ENCODE measurements at places on chromosomes 1 and 21.

DNA sequence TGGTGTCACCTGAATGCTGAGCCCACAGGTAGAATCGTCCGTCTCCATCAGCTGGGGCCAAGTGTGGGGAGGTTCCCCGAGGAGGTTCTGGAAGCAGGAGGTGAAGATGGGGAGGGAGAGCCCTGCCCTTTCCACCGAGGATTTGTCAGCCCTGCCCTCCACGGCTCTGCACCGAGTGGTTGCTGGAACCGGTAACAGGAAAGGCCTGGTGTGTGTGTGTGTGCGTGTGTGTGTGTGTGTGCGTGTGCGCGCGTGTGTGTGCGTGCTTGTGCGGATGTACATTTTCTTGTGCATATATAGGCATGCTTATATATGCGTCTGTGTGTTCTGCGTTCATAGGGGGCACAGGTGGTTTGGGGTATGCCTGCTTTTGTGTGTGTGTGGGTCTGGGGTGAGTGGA, 3.5 kb downstream of the NBL1 start:
- no peak for DNase-seq

DNA sequence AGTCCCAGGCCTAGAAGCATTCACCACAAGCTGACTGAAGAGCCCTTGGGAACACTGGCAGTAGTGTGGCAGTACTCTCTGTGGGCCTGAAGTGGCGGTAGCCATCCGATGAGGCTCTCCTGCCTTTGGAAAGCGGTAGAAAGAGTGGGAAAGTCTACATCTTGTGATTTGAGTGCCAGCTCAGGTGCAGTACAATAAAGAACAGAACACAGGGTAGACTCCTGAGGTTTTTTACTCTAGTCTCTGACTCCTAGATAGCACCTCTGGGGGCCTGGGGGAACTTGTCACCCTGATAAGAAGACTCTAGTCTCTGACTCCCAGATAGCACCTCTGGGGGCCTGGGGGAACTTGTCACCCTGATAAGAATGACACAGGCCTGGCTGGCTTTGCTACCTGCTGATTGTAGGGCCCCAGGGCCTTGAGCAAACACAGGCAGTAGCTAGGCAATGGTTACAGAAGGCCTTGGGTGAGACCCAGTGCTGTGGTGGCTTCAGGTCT, 18.0 kb upstream of the IL20 start:
- no peak for DNase-seq

GRCh38 chr1:208219098-208219658, 25.0 kb downstream of the PLXNA2 start:
- DNase-seq, result no peak

DNA sequence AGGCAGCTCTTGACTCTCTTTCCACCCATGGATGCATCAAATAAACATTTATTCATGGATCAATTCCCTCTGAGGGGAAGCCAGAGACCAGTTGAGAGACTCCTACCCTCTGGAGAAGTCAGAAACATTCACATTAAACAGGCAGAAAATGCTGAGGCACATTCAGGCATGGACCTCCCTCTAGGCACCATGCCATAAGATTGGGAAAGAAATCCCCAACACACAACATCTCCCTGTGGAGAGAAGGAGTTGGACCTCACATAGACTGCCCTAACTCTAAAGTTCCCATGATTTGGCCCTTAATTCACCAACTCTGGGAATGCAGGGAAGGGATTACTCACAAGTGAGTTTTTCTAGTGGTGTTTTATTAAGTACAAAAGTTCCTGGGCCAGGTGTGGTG, 415.3 kb upstream of the C1orf87 start:
- no peak for DNase-seq

DNA sequence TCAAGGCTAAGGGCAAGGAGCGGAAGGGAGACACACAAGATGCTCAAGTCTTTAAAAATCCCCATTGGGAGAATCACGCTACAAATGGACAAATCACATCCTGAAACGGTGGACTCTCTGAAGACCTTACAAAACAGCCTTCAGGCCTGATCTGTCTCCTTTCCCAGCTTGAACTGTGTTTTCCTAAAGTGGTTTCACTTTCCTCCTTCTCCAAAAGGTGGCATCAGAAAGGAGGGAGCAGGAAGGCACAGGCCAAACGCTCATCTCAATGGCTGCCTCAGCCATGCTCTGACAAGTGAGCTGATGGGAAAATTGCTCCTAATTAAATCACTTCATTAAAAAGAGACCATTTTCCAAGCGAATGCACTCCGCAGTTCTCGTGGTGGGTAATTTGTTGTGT, 47.7 kb downstream of the UTP25 start:
- no peak for DNase-seq

GRCh38 chr1:38656726-38657125, 202.8 kb downstream of the RRAGC start:
- no peak for DNase-seq

DNA sequence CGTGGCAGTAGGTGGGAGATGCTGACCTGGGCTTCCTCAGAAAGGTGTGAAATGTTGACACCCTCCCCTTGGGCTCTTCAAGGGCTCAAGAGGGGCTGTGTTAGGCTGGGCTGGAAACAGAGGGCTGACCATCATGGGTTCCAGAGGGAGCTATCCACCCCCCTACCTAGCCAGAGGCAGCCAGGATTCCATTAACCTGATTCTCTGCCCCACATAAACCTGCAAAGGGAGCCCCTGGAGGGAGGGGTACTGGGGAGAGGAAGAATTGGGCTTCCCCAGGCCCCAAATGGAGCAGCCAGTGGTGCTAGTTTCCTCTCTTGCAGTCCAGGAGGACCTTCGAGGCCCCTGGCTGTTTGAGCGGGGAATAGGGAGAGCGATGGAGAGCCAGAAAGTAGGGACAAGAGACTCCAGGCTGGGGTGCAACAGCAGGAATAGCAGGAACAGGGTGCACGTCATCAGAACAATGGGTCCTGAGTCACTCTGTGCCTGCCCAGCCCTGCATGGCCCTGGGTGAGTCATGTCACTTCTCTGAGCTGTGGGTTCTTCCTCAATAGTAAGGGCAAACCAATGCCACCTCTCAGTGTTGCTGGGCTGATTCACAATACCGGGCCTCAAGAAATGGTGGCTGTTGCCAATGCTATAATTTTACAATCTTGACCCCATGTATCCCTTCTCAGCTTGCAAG, 121.2 kb downstream of the EPHB2 start:
- peak; percentile 79 for DNase-seq

DNA sequence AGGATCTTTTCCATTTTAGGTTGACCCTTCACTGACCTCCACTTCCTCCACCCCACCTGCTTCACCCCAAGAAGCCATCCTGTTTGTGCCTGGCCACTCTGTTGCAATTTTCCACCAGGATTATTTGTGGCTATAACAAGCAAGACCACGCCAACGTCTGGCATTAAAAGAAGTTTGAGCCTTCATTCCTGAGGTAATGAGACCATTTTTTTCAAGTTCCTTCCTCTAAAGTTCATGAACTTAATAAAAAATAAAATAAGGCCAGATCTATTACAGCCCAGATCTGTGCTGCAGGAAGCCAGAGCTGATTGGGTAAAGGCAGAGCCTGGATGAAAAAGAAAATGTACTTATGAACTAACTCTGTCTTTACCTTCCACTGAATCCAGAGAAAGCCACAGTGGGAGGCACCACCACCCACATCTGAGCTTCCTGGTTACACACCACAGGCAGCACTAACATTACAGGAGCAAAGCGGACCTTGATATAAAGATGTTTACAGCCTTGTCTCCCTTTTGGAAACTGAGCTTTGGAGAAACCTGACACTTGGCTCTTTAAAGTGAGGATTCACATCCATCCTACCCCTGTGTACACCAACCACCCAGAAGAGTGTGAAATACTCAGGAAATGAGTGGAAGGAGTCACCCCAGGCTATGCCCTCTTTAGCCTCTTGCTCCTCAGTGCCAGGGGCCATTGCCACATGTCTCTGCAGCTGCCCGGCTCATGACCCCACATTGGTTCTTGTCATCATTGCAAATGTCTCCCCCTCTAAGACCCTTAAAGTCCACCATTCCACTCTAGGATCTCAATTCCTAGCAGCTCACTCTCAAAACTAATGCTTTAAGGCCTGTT, 293.6 kb downstream of the PLPP3 start:
- peak; percentile 55 for DNase-seq

GRCh38 chr1:94925004-94925403, 1.9 kb downstream of the CNN3 start:
- no peak for DNase-seq

GRCh38 chr1:33099290-33100118, 18.6 kb downstream of the AZIN2 start:
- peak; percentile 100 for DNase-seq

DNA sequence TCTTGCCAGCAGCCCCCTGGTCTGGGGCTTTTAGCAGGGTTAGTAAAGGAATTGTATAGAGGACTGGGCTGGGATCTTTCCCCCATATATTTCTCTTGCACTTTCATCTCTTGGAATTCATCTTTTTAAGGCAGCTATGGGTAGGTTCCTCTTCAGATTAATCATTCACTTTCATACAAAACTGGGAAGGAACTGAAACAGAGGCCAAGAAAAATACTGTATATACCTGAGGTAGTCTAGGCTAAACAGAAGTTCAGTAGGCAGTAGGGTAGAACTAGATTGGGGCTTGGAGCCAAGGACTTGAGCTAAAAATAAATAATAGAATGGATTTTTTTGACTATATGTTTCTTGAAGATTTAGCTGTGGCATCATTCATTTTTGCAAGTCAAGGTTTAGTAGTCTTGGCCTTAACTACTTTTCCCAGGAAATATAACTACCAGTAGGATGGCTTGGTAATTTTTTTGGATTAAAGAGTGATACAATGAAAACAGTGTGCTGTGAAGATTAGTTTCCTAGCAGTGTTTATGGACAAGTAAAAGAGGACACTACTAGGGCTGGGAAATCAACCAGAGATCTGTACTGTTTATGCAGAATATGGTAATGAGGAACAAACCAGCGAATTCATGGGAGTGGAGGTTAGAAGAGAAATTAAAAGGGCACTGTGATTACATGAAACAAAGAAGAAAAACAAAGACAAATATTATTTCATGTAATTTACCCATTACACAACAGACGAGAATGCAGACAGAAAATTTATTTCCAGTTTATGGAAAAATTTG, 50.9 kb upstream of the PTGS2 start:
- peak; percentile 35 for DNase-seq

- DNase-seq, result no peak
Observed at GRCh38 chr1:155379631-155380090, 59.0 kb downstream of the RUSC1 start.

DNA sequence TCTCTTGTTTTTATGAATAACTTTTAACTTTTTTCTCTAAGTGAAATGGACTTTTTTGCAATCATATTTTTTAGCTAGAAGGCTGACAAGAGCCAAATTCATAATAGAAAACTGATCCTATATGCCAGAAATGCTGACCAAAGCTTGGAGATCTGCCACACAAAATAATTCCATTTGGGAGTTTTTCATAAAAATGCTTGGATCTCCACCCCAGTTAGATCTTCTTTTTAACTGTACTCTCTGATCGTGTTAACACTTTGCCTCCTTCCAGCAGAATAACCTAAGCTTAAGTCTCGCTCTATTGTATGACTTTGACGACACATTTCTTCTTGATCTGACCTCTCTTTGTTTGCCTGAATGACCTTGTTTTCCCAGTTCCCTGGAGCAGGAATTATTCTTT, 16.8 kb downstream of the FLG2 start:
- no peak for DNase-seq

- DNase-seq, result peak; percentile 71
Observed at GRCh38 chr1:185608177-185608576, 126.0 kb upstream of the HMCN1 start.

DNA sequence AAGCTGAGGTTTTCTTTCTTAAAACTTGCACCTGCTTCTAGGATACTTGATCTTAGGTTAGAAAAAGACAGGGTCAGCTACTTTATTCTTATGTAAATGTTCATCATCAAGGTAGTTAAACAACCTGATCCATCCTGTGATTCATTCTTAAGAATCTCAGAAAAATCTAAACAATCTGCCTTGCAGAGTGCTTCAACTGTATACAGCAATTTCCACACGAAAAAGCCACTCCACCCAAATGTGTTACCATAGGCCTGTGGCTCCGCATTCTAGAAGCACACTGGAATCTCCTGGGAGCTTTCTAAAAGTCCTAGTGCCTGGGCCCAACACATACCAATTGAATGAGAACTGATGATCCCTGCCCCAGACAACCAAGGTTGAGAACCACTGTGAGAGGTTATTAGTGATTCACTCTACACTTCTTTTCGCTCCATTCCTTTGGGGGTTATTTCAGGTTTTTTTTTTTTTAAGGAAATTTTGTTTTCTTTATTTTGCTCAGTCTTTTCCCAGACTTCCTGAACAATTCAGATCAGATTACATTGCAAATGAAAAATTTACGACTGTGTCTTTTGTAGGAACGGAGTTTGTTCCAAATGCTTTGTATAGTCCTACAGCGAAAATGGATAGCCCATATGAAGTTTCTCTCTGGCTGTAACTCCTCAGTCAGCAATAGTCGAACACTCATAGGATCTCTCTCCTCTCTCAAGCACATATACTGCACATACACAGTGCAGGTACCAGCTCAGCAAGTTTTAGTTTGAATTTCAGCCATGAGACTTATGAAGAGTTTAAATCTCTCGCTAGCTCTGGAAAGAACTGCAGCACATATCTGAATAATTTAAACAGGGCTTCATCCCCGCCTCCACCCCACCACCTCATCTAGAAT, 16.1 kb downstream of the SMYD2 start:
- DNase-seq, result no peak

- no peak for DNase-seq
Observed at GRCh38 chr1:169060043-169060722, 46.3 kb upstream of the ATP1B1 start.

- no peak for DNase-seq
Observed at GRCh38 chr1:233655301-233655740, 41.4 kb downstream of the KCNK1 start.

- peak; percentile 61 for DNase-seq
Observed at GRCh38 chr1:228226956-228227791, 19.3 kb downstream of the OBSCN start.

DNA sequence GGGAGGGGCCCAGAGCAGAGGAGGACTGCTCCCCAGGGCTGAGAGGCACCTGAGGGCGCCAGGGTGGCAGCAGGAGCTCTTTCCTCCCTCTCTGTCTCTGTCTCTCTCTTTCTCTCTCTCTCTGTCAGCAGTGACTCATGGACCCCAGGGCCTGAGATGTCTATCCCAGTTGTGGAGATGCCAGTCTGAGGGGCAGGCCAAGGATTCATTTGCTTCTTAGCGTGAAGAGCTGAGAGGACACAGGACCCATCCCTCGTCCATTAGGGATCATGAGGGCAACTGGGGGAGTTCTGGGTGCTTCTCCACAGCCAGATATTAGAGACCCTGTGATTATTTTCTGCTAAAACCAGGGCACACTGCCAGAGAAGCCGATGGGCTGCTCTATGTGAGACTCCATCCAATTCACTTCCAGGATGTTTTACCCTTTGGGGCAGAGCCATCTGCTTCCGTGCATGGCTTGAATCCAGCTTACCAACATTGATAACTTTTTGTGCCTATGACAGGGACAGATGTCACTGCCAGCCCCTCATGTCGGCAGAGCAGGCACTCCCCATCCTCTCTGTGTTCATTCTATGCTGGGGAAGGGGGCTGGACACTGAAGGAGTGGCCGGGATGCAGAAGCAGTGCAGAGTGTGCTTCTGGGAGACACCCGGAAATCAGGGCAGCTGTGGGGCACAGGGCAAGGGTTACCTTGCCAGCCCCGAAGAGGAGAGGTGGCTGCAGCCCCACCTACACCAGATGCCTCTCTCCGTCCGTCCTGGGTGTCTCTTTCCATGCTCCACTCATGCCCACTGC, 4.1 kb upstream of the PCBP3 start:
- DNase-seq, result no peak

All from MV-4-11 (cell line).